ENCODE measurements at places on chromosomes 3 and 15.

- peak; percentile 81 for DNase-seq
Measured at GRCh38 chr3:184229394-184230080, at the start of gene VWA5B2. VWA5B2 (plus strand) TSS chr3:184229585; CDS start chr3:184230529, 944 bp downstream.

DNA sequence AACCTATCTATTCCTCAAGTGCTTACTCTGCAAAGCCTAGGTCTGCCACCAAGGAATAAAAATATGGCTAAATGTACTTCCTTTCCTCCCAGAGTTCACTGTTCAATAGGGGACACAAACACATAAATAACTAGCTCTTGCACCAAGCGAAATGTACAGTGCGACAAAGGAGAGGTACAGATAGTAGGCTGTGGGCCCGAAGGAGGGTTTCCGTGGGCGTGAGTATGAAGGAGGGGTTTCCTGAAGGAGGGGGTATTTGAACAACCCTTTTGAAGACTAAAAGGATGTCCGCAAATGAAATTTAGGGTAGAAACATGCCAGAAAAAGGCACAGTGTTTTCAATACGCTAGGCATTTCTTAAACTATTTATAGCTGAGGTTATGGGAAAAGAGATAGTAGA lies 207.9 kb downstream of the LPP start:
- DNase-seq: no peak

- no peak for DNase-seq
Measured at GRCh38 chr15:26565542-26565941, 207.3 kb downstream of the GABRB3 start.

- no peak for DNase-seq
Measured at GRCh38 chr15:58431221-58432149, at the start of gene LIPC. LIPC (plus strand) TSS chr15:58431991; CDS start chr15:58432033, 42 bp downstream.

DNA sequence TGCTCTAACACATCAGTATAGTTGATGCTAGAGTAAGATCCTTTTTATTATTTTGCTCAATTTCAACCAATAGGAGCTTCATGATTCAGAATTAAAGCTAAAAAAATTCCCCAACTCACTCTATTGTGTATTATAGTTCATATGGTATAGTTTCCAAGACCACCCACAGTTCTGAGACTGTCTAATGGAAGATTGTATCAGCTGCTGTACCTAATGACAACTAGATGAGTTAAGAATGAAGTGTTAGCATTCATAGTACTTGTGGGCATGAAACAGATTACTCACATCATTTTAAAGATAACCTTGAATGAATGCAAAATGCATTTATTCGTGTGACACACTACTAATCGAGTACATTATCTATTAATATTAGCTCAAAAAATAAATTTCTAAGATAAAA lies 289.9 kb upstream of the ATP11B start:
- no peak for DNase-seq

DNA sequence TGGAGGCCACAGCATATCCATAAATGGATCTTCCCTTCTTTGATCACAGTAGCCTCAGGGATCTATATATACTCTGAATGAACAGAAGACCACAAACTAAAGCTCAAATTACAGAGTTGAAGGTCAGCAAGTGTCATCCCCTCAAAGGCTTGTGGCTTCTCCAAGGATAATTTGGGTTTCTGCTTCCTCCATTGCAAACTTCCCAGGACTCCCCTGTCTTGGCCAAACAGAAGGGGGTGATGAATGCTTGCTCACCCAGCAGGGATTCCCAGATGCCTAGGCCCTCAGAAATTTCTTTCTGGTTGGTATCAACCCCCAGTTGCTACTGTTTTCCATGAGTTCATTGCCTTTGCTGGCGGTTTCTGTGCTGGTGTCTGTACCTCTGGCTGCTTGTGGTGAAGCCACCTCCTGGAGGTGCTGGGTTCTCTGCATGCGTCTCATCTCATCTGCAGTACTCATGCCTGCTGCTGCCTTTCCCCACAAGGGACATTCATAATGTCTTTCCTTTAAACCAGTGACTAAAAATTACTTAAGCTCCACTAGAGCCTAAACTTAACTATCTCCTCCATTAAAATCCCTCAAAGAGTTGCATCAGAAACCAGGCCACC lies 17.7 kb downstream of the ENTPD3 start:
- no peak for DNase-seq

DNA sequence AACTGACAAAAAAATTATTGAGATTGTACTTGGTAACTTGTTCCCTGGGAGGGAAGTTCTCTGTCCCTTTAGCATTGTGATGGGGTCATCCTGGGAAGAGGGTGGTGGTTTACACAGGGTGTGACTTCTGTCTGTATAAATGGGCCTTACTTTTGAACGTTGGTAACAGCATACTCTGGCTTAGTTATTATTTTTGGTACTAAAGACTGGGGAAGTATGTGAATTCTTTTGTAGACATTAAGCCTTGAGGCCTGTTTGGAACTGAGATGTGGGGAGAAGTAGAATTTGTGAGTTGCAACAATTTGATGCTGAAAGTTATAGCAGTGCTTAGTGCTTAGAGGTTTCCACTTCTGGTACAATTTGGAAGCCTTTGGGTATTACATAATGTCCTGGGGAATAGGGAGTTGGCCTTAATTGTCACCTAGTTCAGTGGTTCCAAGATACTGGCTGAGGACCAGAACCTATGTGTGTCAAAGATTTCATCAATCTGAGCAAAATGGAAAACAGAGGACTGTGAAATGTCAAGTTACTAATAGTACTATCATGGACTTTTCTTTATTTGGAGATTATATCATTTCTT lies 15.9 kb downstream of the TLNRD1 start:
- DNase-seq: no peak

- no peak for DNase-seq
Measured at GRCh38 chr3:190019844-190020243, 100.9 kb downstream of the P3H2 start.

- DNase-seq: no peak
Measured at GRCh38 chr15:62857411-62857853, 185.1 kb upstream of the TPM1 start.

DNA sequence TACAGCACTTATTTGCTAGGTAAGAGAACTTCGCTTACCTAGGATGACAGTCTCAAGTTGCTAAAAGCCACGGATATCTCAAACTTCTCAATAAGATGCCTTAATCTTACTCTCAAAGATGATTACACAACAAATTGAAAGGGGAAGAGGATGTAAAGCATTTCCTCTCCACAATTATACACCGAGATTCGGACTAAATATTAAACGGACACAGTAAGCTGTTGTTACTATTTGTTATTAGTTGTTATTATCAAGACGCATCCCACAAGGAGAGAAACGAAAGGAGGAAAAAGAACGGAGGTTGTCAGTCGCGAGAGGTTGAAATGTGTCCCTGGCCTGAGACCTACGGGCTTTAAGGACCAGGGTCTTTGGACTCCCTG lies 660 bp downstream of the ZNF106 start:
- no peak for DNase-seq
